Natural killer cell treated with Interleukin-12 subunit alpha and Interleukin-12 subunit beta and Interleukin-15 and Interleukin-18, amount 100 ng/mL, for 72 hours (primary cell): ENCODE measurements at places on chromosomes 11 and 22.

GRCh38 chr22:42419243-42419881, 12.8 kb downstream of the NFAM1 start:
- H3K27ac ChIP-seq: no peak overlapping the region
- no peaks in the 10 kb centered on the region for H3K36me3 ChIP-seq
- peaks cover 4% of the 10 kb centered on the region for H3K27me3 ChIP-seq
- DNase-seq: no peak
- no peaks in the 10 kb centered on the region for H3K4me1 ChIP-seq
- H3K4me3 ChIP-seq: no peak overlapping the region

DNA sequence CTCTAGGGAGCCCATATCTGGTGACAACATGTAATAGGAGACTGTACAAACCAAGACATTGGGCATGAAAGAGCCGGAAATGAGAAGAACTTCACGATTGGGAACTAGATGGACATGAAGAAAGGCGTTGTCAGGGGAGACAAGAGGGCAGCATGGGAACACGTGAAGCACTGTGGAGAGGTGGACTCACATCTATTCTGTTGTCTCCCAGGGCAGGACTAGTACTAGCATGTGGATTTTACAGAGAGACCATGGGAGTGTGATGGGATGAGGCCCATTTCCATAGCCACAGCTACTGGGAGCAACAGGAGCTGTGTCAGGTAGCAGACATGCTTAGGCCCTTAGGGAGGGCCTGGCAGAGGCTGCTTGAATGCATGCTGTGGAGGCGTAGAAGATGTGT, 333.9 kb downstream of the OPCML start:
- H3K4me1 ChIP-seq: no peaks in the 10 kb centered on the region
- peaks cover 7% of the 10 kb centered on the region for H3K27me3 ChIP-seq
- no peak for DNase-seq
- H3K27ac ChIP-seq: no peak overlapping the region
- H3K36me3 ChIP-seq: no peaks in the 10 kb centered on the region

DNA sequence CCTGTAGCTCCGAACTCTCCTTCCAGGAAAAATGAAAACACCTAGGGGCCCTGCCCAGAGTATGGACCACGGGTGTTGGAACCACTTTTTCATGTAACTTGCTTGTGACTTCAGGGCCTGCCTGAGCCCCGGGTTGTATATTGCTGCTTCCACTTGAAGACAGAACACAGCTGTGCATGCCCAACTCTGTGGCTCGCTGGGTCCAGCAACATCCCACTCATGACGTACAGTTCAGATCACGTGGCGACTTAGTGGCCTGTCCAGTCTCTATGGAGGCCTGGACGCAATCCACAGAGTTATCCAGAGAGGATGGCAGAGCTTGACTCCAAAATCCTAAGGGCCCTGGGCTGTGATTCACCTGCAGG, 6.8 kb downstream of the C11orf21 start:
- no peak for DNase-seq
- H3K4me3 ChIP-seq: no peak overlapping the region
- H3K36me3 ChIP-seq: no peaks in the 10 kb centered on the region

DNA sequence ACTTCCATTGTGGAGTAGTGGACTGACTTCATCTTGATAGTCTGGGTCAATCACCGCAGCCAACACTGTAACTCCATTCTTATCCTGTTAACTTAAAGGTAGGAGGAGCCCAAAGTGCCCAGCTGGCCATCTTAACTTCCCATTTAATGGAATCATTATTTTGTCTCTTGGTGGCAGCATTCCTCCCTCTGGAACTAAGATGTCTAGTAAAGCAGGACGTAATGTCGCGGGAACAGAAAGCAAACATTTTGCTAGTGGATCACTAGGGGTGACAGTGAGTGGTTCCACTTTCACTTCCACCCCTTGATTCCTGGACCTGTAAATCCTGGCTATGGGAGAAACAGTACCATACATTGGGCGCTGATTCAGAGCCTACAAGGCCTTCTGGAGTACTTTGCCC, 71.4 kb downstream of the GAB4 start:
- H3K27me3 ChIP-seq: no peaks in the 10 kb centered on the region
- H3K4me1 ChIP-seq: no peaks in the 10 kb centered on the region
- H3K4me3 ChIP-seq: no peak overlapping the region
- H3K27ac ChIP-seq: no peak overlapping the region

DNA sequence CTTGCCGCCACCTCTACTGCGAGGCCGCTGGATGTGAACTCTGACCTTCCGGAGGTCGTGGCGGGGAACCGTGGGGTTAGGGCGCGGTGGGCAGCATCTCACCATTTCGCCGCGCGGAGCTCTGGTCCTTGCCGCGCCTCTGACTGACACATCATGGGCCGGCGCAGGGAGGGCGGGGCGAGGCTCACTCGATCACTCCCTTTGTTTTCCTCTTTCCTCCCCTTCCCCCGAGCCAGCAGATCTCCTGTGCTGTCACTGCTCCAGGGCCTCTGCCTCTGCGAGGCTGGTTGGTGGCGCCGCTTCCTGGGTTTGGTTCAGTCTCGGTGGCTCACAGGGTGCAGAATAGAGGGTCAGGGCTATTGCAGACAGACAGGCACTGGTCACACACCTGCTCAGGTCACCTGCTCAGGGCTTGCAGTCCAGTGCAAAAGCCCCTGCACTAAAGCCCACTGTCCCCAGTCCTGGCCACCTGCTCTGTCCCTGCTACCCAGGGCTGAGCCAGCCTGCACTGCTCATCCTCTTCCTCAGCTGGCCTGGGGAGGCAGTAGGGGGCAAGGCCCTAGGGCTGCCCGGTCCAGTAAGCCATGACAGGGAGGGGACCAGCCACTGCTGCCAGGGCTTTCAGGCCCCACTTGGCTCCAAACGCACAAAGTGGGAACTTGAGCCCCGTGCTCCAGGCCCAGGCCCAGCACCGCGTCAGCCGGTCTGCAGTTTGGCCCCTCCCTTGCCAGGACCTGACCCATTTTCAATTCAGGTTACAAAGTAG, 36.2 kb downstream of the PISD start:
- DNase-seq: no peak
- no peak overlapping the region for H3K4me3 ChIP-seq
- H3K27me3 ChIP-seq: no peaks in the 10 kb centered on the region
- peaks cover 21% of the 10 kb centered on the region for H3K4me1 ChIP-seq

DNA sequence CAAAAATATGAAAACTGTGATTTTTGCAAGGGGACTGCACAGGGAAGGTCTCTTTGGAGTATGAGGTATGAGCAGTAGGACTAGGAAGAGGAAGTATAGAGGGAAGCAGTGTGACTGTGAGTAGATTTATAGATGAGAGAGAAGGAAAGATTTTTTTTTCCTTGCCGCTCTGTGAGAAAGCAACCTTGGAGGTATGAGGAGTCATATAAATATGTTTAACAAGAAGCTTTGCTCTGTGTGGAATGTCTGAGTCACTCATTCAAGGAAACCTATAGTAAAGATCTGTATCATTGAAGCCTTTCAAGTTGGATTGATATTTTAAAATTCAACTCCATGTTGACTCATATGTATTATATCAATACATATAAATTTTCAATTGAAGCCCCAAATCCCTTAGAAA, 26.2 kb downstream of the DNHD1 start:
- H3K4me1 ChIP-seq: peaks cover 11% of the 10 kb centered on the region
- H3K36me3 ChIP-seq: no peaks in the 10 kb centered on the region
- no peak overlapping the region for H3K4me3 ChIP-seq
- no peak overlapping the region for H3K27ac ChIP-seq
- H3K27me3 ChIP-seq: no peaks in the 10 kb centered on the region
- no peak for DNase-seq

DNA sequence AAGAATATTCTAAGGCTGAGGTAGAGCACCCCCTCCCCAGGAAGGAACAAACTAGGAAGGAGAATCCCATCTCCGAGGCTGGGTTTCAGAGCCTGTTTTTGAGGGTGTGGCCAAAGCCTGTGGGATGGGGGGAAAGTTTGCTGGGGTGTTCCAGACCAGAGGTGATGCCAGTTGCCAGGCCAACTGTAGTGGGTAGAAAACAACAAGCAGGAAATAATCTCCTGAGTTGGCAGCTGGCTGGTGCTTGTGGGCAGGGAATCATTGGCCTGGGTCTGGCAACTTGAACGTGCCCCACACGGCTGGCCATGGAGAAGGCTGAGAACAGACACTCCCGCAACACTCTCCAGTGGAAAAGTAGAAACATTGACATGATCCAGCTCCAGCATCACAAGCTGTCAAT, 385.6 kb downstream of the ETS1 start:
- peak overlapping the region; percentile 37 for H3K27ac ChIP-seq
- H3K36me3 ChIP-seq: peaks cover 9% of the 10 kb centered on the region
- no peak for DNase-seq

GRCh38 chr11:134587345-134587744, 175.3 kb upstream of the B3GAT1 start:
- H3K27me3 ChIP-seq: peaks cover 19% of the 10 kb centered on the region
- H3K4me1 ChIP-seq: peaks cover 38% of the 10 kb centered on the region
- DNase-seq: no peak
- no peak overlapping the region for H3K27ac ChIP-seq
- H3K36me3 ChIP-seq: no peaks in the 10 kb centered on the region

- H3K27ac ChIP-seq: no peak overlapping the region
- no peak overlapping the region for H3K4me3 ChIP-seq
Observed at GRCh38 chr11:10155793-10156490, 138.1 kb downstream of the SBF2 start.

DNA sequence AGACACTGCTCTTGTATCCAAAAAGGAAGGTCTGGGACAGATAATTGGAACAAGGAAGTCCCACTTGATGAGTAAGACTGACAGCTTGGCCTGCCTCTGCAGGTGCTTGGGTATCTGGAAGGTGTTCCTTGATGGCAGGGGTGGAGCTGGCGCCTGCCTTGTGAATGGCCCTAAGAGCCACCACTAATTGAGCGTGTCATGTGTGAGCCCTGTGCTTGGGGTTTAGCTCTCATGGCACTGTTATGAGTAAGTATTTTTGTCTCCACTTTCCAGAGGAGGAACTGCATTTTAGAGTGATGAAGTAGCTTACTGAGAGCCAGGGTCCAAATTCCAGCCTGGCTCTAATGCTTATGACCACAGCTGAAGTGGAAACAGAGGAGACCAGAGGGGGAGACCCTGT, 71.2 kb upstream of the NECTIN1 start:
- no peaks in the 10 kb centered on the region for H3K4me1 ChIP-seq
- no peak overlapping the region for H3K27ac ChIP-seq
- no peak overlapping the region for H3K4me3 ChIP-seq

DNA sequence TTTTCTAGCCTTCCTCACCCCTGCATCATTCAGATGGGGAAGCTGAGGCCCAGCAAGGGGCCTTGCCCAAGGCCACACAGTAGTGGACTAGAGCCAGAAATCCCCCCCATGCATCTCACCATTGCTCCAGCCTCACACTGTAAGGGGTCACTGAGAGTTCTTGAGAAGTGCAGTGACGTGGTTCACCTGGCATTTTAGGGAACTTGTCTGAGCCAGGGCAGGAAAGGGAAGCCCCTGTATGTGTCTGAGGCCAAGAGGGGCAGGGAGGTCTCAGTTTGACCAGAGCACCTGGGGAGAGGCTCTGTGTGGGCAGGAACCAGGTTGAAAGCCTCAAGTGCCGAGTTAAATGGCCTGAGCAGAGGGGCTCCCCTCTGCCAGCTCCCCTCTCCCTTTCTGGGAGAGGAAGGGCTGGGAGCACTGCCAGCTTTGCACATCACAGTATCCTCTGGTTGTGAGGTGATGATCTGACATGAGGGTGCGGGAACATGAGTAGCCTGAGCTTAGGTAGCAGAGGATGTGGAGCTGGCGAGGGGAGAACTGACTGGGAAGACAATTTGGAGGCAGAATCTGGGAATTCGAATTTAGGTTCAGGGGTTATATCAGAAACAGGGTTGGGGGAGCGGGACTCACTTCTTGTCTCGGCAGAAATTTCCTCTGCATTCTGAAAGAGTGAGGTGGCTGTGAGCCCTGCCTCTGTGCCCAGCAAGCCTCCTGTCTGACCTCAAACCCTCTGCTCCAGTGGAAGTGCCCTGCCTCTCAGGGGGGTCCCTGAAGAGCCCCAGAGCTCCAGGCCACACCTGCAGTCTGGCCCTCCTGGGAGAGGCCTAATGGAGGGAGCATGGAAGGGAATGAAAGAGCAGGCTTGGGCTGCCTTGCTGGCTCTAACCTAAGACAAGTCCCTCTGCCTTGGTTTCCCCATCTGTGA, 14.6 kb downstream of the ARHGEF17 start:
- DNase-seq: no peak
- H3K27me3 ChIP-seq: no peaks in the 10 kb centered on the region
- H3K4me3 ChIP-seq: no peak overlapping the region

GRCh38 chr22:44665115-44665514, 36.9 kb upstream of the PRR5 start:
- peaks cover 39% of the 10 kb centered on the region for H3K4me1 ChIP-seq
- peak; percentile 72 for DNase-seq
- H3K27ac ChIP-seq: peak overlapping the region; percentile 7
- H3K27me3 ChIP-seq: no peaks in the 10 kb centered on the region
- H3K36me3 ChIP-seq: no peaks in the 10 kb centered on the region
- H3K4me3 ChIP-seq: peak overlapping the region; percentile 42

GRCh38 chr11:124584681-124585372, 15.0 kb downstream of the OR8A1 start:
- no peaks in the 10 kb centered on the region for H3K36me3 ChIP-seq
- no peak for DNase-seq
- no peak overlapping the region for H3K27ac ChIP-seq
- H3K4me1 ChIP-seq: no peaks in the 10 kb centered on the region
- no peak overlapping the region for H3K4me3 ChIP-seq
- peaks cover 22% of the 10 kb centered on the region for H3K27me3 ChIP-seq

DNA sequence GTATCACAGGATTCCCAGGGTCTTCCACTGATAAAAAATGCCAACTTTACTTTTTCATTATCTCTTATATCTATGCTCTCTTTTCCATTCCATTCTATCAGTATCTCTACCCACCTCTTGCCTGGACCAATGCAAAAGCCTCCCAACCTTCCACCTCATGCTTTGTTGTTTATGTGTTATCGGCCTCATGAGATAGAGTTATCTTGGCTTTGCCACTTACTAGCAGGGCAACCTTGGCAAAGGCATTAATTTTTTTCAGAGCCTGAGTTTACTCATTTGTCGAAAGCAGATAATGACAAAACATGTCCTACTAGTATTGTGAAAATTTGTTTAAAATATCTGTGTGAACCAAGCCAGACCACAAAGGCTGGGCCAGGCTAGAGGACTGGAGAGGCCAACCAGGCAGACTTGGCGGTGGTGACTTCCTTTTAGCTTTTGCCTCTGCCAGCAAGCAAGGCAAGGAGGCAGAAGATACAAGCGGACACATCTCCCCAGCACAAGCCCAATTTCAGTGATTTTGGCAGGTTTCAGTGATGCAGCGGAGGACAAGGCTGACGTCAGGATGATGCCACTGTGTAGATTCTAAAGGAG, 106.9 kb downstream of the ADAMTS15 start:
- H3K36me3 ChIP-seq: no peaks in the 10 kb centered on the region
- no peaks in the 10 kb centered on the region for H3K4me1 ChIP-seq
- no peak overlapping the region for H3K27ac ChIP-seq
- H3K27me3 ChIP-seq: peaks cover 12% of the 10 kb centered on the region

DNA sequence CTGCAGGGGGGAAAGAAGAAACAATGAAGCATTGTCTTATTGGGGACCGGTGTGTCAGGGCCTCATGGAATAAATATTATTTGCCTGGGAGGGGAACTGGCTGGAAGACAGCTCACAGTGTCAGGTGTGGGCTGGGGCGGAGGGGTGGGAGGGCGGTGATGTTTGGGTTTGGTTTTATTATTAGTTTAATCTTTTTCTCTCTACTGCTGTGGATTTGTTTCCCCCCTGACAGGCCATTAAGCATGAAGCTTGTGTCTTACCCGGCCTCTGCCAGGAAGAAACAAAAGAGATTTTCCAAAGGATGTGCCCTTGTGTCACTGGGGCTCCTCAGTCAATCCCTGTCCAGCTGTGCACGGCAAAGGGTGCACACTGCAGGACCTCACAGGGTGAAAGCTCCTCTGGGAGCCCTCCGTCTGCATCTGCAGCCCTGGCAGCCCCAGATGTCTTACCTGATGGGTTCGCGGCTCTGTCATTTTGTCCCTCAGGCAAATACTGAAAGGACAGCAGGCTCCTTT, 203.1 kb upstream of the TMEM45B start:
- H3K27me3 ChIP-seq: no peaks in the 10 kb centered on the region
- no peaks in the 10 kb centered on the region for H3K36me3 ChIP-seq
- DNase-seq: no peak
- no peaks in the 10 kb centered on the region for H3K4me1 ChIP-seq
- no peak overlapping the region for H3K4me3 ChIP-seq
